AG04449 (cell line): ENCODE measurements at places on chromosomes 1 and 21.

DNA sequence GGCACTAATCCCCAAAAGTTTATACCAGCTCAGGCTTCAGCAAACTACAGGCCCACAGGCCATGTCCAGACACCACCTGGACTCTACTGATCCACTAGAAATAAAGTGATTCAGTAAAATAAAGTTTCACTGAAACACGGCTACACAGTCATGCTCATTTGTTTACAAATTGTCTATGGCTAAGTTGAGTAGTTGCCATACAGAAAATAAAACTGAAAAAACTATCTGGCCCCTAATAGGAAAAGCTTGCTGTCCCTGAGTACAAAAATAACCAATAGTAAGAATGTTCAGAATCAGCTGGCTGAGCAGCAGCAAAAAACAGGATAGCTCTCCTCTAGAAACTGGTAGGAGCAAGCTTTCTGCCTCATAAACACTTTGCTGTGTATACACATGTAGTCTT, 221.5 kb downstream of the RERE start:
- DNase-seq = no peak

GRCh38 chr1:241228339-241228738, 128.7 kb downstream of the RGS7 start:
- DNase-seq = no peak

- no peak for DNase-seq
Observed at GRCh38 chr1:247212627-247213617, 41.1 kb upstream of the ZNF124 start.

DNA sequence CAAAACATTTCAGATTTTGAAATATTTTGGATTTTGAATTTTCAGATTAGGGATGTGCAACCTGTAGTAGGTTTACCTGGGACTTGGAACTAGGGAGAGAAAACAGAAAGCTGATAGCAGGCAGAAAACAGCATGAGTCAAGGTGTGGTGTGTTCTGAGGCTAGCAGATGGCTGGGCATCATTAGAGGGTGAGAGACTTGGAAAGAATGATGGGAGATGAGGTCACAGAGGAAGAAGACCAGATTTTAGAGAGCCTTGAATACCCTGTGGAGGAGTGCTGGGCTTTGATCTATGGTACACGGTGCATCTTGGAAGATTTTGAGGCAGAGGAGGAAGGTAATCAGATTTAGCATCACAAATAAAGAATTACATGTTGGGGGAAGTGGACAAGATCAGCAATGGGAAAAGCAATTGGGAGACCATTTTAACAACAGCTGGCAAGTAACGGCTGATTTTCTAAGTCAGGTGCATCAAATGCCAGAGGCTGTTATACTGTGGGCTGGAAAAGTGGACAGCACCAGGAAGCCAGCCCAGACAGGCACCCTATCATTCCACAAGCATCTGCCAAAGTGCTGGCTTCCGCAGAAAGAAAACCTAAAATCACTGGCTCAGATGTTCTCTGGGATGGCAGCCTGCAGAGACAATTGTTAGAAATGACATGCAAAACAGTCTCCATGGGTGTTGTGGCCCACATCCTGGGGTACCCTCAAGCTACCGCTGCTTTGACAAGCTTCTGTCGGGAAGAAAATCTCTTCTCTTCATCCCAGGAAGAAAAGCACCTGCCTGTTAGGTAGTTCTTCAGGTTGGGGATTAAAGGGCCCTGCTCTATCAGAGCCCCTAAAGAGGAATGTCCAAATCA, 30.9 kb upstream of the CAMK1G start:
- DNase-seq = no peak

DNA sequence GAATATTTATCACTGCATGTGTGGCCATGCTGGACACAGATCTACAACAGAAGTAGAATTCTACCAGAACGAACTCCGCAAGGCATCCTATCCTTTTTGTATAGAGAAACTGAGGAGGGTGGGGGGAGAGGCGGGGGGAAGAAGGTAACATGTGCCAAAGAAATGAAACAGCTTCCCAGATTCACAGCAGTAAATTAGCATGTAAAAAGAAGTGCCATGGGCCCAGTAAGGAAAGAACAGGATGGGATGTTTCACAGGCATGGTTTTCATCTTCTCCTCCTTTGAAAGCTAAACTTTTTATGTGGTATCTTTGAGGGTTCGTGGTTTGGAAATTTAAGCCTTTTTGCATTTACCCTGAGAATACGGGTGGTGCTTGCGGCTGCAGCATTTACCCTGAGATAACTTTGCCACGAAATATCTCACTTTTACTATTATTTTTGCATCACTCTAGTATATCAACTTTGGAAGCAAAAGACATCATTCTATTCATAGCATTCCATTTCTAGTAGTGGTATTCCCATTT, 168.9 kb downstream of the TPR start:
- DNase-seq = no peak

GRCh38 chr1:155962599-155963211, 15.6 kb downstream of the ARHGEF2 start:
- DNase-seq = no peak

- DNase-seq = no peak
Observed at GRCh38 chr1:46969014-46969619, 27.8 kb upstream of the CYP4A11 start.

GRCh38 chr1:103327054-103327719, 198.3 kb upstream of the RNPC3 start:
- no peak for DNase-seq

DNA sequence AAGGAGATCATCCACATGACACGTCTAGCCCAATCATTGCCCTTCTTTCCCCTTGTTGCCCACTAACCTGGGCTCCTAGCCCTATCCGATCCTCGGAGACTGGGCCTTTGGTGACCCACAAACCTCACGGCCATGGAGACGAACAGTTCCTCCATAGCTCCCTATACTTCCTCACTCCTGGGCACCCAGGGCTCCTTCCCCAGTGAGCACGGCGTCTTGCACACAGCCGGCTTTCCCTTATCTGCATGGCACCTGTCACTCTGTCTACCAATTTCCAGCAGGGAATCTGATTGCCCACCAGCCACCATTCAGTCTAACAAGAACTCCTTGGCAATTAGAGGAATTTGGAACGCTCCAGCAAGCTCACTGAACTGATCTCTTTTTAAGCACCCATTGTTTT, 3.1 kb downstream of the GNG4 start:
- DNase-seq = no peak
